Right lung (tissue), 10 donors: ENCODE measurements at places on chromosomes 3 and 15. TPM values are rescaled to one million over a fixed set of nuclear protein-coding genes. Genes with fewer than 3 reads are reported as not detected.

DNA sequence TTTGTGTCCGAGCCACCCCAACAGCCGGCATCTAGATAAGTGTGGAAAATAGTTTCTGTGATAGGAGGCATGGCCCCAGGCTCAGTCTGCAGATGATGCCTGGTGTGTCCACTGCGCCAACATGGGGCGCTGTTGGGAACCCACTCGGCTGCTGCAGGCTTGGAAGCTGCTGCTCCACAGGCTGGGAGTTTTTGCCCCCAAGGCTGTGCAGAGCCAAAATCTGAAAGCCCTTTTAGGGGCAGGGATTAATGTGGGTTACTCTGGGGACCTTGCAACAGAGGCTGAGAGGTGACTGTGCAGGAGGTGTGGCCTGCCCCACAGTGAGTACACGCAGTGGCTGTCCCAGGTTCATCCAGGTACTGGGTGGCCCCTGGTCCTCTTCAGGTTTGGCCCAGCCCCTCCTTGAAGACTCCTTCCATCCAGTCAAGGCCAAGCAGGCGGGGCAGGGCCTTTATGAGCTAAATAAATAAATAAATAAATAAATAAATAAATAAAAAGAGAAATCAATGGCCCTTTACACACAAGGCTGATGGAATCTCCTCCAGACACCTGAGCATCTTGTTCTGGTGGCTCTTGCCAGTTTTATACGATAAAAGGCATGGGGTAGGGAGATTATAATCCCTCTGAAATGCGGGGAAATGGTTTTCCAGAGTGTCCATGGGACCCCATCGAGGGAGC, 73.8 kb downstream of the AAGAB start:
- no peak for DNase-seq

MCTP2 gene
- polyA plus RNA-seq: 31.9 TPM

CTXN2 gene
- polyA plus RNA-seq: not detected

DNA sequence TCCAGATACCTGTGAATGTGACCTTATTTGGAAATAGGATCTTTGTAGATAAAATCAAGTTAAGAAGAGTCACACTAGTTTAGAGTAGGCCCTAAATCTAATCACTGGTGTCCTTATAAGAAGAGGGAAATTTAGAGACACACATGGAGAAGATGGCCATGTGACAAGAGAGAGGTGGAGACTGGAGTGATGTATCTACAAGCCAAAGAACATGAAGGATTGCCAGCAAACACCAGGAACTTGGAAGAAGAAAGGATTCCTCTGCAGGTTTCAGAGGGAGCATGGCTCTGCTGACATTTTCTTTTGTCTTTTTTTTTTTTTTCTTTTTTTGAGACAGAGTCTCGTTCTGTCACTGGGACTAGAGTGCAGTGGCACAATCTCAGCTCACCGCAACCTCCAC, 20.8 kb downstream of the ARHGEF3 start:
- DNase-seq: no peak

GRCh38 chr15:80006946-80007345, 36.0 kb upstream of the BCL2A1 start:
- no peak for DNase-seq

DNA sequence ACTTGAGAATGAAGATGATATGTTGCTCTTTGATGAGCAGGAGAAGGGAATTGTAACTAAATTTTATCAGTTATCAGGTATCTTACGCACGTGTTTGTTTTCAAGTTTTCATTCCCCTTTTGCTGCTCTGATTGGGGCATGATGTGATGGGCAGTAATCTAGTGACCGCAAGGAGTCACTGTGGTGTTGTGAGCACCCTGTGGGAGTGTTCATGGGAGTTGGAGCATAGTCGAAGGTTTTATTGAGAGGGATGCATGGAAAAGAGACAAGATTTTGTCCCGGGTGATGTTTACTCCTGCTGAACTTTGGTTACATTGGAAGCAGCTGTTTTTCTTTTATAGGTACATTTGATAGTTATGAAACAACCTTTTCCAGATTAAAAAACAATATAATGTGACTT, 2.1 kb downstream of the FAN1 start:
- no peak for DNase-seq

CCDC54 gene
- 0.21 TPM for polyA plus RNA-seq

DNA sequence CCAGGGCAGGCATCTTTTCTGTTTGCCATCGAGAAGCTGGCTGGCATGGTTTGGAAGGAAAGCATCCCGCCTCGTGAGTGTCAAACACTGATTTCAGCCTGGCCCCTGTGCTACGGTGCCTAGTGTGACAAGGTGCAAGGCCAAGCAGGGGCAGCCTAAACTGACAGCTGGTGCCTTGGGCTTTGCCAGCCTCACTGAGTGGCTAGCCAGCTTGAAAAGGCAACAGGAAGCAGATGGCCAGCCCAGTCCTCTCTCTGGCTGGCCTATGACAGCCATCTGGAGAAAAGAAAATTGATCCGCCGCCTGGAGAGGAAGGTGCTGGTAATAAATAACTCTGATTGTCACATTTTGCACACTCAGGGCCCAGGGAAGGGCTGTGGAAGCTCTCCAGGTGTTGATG, 52.2 kb downstream of the C3orf85 start:
- DNase-seq: no peak

ROBO2 gene
- polyA plus RNA-seq: 66.1 TPM

GRCh38 chr15:91555312-91555711, 298.2 kb upstream of the SLCO3A1 start:
- no peak for DNase-seq

DNA sequence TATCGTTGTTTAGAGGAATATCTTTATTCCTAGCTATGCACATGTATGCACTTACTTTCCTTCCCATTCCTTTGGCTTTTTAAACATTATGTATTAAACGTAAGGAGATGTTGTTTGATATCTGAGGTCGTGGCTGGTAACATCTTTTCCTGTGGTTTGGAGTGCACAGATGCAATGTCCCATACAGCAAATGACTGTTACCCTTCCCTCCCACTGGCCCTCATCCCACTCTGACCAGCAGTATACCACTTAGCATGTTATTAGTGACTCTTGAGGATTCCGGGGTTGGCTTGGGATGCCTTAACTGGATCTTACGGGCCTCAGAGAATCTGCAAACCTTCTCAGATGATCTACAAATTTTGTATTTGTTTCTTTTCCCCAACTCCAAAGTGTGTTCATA, 34.5 kb downstream of the TGFBR2 start:
- no peak for DNase-seq

- DNase-seq: no peak
Measured at GRCh38 chr3:99131876-99132275, 230.4 kb upstream of the DCBLD2 start.

PHC3 gene
- 41.6 TPM for polyA plus RNA-seq

- DNase-seq: no peak
Measured at GRCh38 chr15:77180757-77181156, 109.8 kb upstream of the TSPAN3 start.

TLR9 gene
- polyA plus RNA-seq: 0.29 TPM

CLRN1 gene
- polyA plus RNA-seq: not detected

- DNase-seq: peak; percentile 37
Measured at GRCh38 chr3:40580494-40581091, 55.8 kb downstream of the ZNF621 start.

DNA sequence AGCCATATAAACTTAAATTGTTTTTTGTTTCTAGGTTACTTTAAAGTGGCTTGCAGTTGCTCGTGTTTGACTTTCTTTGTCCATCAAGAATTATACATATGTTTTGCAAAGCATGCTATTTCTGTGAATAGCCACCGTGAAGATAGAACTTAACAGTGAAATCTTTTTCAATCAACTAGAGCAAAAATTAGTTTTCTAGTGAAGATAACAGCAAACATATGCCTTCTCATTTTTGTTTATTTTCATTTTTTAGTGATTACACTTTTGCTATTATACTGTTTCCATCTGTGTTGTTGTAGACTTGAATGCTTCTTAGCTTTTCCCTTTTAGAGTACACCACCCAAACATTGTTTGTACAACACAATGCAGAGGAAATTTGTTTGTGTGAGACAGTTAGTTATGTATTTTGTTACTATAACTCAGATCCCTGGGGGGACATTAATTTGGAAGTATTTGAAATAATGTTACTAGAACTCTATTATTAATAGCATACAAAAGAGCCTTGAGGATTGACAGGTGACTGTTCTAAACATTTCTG, 62.8 kb downstream of the CRYBG3 start:
- peak; percentile 24 for DNase-seq

- DNase-seq: no peak
Measured at GRCh38 chr3:124318656-124319055, 326.7 kb upstream of the ROPN1 start.

- no peak for DNase-seq
Measured at GRCh38 chr3:86711634-86712033, 279.3 kb downstream of the VGLL3 start.

WWTR1 gene
- polyA plus RNA-seq: 127 TPM

- no peak for DNase-seq
Measured at GRCh38 chr3:185103359-185104127, 49.3 kb downstream of the C3orf70 start.

GRK7 gene
- 0.06 TPM for polyA plus RNA-seq

DNA sequence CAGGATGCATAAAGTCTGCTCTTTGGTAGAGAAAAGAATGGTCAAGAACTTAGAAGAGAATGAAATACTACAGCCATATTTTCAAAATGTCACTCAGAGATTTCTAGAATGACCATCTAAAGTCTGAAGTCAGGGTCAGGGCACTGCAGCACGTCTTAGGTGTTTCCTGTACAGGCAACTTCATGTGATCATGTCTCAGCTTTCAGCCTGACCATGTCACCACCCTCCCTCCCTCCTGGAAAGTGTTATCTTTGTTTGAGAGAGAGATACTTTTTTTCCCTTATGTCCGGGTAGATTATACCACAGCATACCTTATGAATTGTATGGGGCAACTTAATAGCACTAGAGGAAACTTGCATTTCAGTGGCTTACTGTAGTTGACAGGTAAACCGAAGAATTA, 558.0 kb upstream of the TGFBR2 start:
- no peak for DNase-seq

DNA sequence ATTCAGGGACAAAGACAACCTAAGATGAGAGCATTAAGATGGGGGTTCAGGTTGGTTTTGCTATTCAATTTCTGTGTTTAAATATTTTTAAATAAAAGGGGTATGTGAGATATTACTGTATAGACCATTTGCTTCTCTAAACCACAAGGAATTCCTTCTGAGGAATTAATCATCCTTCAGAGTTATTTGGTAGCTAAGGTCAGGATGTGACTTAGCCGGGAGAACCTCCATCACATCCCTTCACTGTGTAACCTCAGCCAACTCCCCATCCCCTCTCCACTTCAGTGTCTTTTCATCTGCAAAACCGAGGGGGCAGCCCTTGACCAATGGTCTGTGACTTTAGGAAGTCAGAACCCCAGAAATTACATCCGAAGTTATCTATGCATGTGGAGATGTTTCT, 48.7 kb upstream of the SKOR1 start:
- no peak for DNase-seq

DNA sequence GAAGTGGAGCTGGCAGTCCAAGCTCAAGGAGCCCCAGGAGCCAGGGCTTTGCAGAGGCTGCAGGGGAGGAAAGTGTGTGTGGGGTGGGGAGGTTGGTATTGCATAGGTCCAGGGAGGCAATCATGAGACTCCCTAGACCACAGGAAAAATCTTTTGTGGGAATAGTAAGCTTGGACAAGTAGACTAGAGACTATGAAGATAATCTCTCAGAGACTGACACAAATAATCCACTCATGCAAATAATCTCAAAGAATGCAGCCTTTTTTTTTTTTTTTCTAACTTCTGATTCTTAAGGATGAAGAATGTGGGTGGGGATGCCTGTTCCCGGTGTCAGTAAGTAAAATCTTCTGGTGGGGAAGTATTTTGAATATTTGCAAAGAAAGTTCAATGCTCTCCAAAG, 113.7 kb downstream of the GREM1 start:
- no peak for DNase-seq

GRCh38 chr3:12479919-12480427, 4.3 kb upstream of the TSEN2 start:
- no peak for DNase-seq

DNA sequence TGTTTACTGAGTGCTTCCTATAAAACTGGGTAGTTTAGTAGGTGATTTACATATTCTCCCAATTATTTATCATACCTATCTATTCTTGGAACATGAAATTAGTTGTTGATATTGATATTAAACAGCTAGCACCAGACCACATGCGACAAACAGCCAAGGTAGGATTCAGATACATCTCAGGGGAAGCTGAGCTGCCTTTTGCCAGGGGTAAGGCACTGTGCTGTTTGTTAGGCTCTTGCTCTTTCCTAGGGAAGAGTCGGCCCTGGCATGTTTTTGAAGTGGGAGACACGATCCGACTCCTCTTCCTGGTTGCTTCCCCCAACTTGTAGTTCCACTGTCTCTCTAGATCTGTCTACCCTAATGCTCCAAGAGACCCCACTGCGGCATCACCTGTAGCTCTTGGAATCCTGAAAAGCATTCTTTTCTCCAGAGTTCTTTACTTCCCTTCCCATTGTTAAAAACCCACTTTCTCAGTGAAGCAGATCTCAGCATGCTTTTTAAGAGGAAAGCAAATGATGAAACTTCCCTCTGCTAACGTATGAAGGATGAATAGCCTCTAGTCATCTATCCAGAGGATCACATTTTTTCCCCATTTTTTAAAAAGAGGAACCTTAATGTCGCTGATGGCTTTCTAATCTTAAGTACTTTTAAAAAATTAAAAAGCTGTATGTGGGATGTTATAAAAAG, 138.4 kb downstream of the GHSR start:
- no peak for DNase-seq

PPP1R14D gene
- polyA plus RNA-seq: 0.41 TPM

EFCAB12 gene
- 5.0 TPM for polyA plus RNA-seq

CHRFAM7A gene
- 6.6 TPM for polyA plus RNA-seq

TRIM59 gene
- 15.2 TPM for polyA plus RNA-seq

DNA sequence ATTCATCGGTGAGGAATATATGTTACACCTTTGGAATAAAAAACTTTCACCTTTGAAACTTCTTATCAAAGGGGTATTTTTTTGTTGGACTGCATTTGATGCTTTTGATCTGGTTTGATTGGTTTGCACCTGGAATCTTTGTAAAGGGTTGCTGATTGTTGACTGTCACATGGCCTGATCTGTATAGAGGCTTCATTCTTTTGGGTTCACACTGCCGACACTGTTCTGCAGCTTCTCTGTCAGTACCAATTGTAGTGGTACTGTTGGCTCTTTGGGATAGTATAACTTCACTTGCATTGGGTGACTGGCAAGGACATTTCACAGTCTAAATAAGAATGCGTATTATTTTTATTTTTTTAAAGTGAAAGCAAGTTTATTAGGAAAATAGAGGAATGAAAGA, 155.7 kb downstream of the DOCK3 start:
- no peak for DNase-seq

DNA sequence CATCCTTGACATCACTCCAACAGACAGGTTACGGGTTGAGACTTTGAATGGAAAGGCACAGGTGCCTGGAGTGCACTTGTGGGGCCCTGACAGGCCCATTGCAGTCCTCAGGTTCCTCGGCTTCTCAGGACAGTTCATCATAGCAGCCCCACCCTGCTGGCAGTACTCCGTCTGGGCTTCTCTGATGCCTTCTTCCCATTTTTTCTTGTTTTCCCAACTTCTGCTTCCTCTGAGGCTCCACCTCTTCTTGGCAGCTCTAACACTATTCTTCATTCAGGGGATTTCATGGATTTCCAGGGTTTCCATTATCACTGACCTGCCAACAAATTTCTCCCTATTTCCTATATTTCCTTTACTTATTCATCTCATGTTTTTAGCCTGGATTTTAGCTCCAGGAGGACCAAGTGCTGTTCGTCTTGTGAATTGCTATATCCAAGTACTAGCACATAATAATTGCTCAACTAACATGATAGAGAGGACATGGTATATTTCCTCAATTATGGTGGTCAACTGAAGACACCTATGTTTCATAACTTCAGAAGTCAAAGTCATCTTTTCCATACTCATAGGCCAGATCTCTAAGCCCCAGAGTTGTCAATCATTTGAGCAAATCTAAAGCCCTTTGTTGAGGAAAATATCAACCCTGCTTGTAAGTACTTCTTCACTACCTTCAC, 16.2 kb downstream of the NCEH1 start:
- DNase-seq: no peak
